Thyroid gland (tissue), 4 donors: ENCODE measurements at places on chromosomes 16 and 17. TPM values are rescaled to one million over a fixed set of nuclear protein-coding genes. Genes with fewer than 3 reads are reported as not detected.

The MPV17L gene
- 6.9 TPM for total RNA-seq

The TEX14 gene
- total RNA-seq = 0.11 TPM

The TP53TG3D gene
- total RNA-seq = 0.22 TPM

GRCh38 chr16:17563323-17564091 lies 92.7 kb upstream of the XYLT1 start:
- no peak for DNase-seq

DNA sequence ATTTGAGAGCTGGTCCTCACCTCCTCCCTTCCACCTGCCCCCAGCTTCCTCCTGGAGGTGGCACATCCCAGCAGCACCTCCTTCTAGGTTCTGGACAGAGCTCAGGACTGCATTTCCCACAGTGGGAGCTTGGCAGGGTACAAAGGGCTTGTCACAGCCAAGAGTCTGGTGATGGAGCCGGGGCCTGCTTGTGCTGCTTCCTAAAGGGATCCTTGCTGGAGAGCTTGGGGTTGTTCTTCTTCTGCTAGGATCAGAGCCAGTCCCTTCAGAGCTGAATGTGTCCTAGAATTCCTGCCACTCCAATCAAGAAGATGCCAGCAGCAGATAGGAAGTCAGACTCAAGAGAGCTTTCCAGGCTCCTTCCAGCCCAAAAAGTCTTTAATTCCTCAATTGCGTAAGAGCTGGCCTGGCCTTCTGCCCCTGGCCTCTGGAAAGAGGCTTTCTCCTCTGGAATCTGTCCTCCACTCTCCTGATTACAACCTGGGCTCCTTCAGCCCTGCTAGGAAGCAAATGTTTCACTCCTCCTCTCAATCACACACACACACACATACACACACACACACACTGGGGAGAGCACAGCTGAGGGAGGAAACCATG lies 4.4 kb downstream of the CD300E start:
- no peak for DNase-seq
